ENCODE measurements at places on chromosomes 7 and 10.

GRCh38 chr10:23481363-23481961, 42.6 kb downstream of the OTUD1 start:
- DNase-seq, result peak; percentile 65

- DNase-seq, result no peak
Observed at GRCh38 chr7:449324-450019, 70.2 kb downstream of the PDGFA start.

GRCh38 chr7:78746301-78746700, 707.2 kb downstream of the MAGI2 start:
- DNase-seq, result no peak

GRCh38 chr7:24573554-24574338, 494 bp downstream of the PALS2 start:
- DNase-seq, result peak; percentile 67

- DNase-seq, result no peak
Observed at GRCh38 chr10:8116926-8117493, 62.5 kb downstream of the GATA3 start.

DNA sequence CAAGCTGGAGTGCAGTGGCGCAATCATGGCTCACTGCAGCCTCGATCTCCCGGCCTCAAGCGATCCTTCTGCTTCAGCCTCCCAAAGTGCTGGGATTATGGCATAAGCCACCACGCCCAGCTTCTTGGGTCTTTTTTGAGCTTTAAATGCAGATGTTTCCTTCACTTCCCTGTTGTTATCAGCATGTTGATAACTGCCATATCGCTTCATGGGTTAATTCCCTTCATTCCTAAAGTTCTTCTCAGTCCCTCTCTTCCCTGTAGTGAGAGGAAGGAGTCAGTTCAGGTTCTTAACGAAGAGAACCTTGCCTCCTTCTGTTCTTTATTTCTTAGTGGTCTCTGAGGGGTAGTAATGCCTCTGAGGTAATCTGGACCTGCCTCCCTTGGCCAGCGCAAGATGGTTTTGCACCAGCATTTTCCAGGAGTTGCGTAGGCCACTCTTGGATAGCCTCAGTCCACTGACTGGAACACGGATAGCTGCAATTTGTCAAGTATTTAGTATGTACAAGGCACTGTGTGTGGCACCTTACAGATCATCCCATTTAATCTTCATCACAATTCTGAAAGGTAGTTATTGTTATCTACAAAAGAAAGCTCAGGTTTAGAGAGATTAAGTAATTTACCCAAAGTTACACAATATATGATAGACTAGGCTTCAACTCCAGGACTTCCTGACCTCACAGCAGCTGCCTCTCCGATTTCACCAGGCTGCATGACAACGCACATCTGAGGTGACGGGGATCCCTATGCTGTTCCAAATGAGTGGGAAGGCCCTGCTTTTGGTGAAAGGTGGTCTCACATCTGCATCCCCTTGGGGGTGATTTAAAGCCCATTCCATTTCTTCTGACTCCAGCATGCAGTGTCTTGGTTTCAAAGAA, 60.5 kb downstream of the GATA3 start:
- DNase-seq, result no peak

GRCh38 chr10:55426138-55426537, 625.1 kb upstream of the PCDH15 start:
- DNase-seq, result no peak

GRCh38 chr10:114389426-114389825, 14.9 kb downstream of the AFAP1L2 start:
- peak; percentile 45 for DNase-seq

DNA sequence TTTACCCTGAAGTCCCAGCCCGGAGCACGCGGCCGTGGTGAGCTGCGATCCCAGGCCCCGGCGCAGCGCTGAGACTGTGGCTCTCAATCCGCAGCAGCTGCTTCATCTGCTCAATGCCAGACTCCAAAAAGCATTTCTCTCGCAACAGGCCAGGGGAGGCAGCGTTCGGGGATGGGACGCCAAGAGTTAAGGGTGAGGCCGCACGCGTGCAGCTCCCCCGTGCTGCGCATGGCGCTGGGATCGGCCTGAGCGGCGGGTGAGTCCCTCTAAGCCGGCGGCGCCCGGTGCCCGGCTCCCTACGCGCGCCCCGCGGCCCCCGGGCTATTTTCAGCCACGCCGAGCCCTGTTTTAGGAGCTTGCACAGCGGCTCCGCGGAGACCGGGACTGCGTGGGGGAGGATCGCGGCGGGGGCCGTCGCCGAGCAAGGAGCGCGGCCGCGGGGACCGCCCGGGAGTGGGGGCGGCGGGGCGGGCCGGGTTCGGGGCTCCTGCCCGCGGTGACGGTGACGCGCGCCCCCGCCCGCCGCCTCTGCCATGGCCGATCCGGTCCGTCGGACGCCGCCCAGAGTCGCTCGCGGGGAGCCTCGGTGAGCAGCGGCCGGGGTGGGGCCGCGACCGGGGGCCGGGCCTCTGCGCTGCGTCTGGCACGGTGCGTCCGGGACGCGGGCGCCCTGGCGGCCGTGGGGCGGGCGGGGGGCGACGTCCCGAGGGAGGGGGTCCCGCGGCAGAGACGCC, 29.4 kb upstream of the JAKMIP3 start:
- peak; percentile 24 for DNase-seq

All from epithelial cell of esophagus (primary cell).